ENCODE measurements at places on chromosomes 3 and 15. TPM values are rescaled to one million over a fixed set of nuclear protein-coding genes. Genes with fewer than 3 reads are reported as not detected.

GRCh38 chr3:31077021-31077601 is 182.7 kb upstream of the GADL1 start:
- no peak for DNase-seq

GRCh38 chr3:48194446-48195071 is 6.3 kb upstream of the CDC25A start:
- no peak for DNase-seq

- DNase-seq = no peak
These were observed 176.6 kb downstream of the PLCH1 start for GRCh38 chr3:155568295-155568694.

- DNase-seq = no peak
These were observed 100.8 kb downstream of the SLCO3A1 start for GRCh38 chr15:91954292-91954691.

- DNase-seq = no peak
These were observed 54.0 kb downstream of the KCNH8 start for GRCh38 chr3:19202303-19202702.

GRCh38 chr3:35322070-35322469 is 317.3 kb upstream of the ARPP21 start:
- DNase-seq = no peak

- DNase-seq = no peak
These were observed 90.7 kb downstream of the IMPG2 start for GRCh38 chr3:101229681-101230080.

GRCh38 chr3:55875113-55875512 is 388.0 kb upstream of the WNT5A start:
- DNase-seq = no peak

DNA sequence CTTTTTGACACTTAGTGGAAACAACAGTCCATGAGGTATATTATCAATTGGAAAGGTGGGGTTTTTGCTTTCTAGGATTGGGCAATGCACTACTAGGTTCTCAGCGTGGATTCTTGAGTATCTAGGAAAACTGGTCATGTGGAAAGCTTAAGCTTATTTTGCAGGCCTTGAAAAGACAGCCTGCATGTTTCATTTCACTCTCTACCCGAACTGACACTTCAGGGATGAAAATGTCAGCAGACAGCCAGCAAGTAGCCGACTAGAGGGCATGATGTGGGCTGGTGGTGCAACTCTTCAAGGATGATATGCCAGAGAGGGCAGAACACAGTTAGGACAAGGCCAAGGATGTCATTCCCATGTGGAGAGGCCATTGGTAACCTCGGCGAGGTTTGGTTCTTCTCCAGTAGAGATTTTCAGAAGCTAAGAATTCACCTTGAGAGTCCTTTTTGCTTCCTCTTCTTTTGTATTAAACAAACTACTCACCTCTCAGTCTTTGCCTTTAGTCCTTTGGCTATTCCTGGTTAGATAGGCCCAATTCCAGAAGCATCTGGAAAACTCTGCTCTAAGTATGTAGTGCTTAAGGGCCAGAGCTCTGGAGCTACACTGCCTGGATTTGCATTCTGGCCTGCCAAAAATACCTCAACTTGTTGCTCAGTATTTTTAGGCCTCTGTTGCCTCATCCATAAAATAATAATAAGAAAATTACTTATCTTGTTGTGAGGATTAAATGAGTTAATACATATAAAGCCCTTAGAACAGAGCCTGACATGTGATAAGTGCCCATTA is 17.9 kb downstream of the LPP start:
- DNase-seq = no peak

DNA sequence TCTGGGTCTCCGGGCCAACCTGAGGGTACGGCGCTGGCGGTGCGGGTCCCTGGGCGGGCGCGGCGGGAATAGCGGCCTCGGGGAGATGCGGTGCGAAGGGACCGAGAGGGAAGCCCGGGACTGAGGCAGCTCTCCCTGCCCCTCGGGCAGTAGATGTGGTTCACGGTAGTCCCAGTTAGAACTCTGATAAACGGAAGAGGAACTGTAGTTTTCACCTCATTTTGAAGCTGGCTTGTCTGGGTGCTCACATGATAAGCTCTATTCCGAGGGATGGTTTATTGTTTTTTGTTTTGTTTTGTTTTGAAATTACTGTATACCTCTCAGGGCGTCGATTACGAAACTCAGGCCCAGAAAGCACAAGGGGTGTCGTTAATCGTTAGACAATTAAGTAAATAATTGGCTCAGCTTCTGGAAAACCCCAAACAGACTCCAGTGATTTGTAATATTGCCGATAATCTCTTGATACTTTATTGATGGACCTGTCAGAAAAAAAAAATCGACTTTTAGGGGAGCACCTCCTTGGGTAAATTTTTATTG is 413 bp downstream of the NUSAP1 start:
- DNase-seq = no peak

The CYFIP1 gene
- polyA plus RNA-seq = 3.4 TPM

The GABRR3 gene
- polyA plus RNA-seq = not detected

The LZTFL1 gene
- polyA plus RNA-seq = 10.5 TPM

The CHCHD6 gene
- polyA plus RNA-seq = 12.9 TPM

The GOLGA6L2 gene
- not detected for polyA plus RNA-seq

Measured in immature natural killer cell (primary cell).